Effector CD8-positive, alpha-beta T cell (primary cell): ENCODE measurements at places on chromosomes 11 and 22.

DNA sequence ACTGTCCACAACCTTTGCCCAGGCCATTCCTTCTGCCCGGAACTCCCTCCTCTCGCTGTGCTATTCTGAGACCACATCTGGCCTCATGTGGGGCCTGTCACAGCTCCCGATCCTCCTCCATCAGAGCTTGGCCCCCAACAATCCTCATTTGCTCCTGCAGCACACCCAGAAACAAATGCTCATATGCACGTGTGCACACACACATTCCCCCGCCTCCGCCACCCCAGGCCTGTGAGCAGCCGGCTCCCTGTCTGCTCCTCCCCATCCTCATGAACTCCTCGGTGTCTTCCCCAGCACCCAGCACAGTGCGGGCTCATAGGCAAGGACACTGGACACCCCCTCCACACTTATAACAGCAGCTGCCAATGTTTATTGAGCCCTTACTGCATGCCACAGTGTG is 29.7 kb upstream of the PICK1 start:
- no peak for DNase-seq

DNA sequence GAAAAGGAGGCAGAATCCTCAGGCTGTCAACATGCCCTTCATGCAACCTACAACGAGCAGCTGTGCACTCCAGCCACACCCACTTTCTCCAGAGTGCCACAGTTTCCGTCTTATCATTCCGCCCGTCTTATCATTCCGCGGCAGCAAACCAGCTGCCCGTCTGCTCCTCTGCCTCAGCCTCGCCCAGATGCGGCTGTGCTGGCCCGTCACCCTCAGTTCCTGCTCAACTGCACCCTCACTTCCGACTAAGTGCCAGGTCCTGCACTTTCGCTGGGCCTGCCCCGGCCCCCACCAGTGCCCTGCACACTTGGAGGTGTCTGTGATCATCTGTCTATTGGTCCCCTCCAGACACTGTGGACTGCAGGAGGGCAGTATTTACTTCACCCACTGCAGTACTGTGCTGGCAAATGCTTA is 43.7 kb downstream of the MICAL3 start:
- DNase-seq = no peak

- DNase-seq = no peak
These were observed 41.4 kb downstream of the MCHR1 start for GRCh38 chr22:40720538-40721256.

DNA sequence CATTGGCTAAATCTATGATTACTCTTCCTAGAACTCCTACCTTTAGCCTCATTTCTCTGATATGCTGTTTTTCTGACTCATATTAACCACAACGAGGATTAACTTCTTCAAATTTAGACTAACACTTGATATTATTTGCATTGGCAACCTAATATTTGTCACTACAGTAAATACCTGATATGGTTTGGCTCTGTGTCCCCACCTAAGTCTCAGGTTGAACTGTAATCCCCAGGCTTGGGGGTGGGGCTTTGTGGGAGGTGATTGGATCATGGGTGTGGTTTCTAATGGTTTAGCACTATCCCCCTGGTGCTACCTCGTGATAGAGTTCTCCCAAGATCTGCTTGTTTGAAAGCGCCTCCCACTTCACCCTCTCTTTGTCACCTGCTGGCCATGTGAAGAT is 17.1 kb upstream of the MED17 start:
- no peak for DNase-seq

GRCh38 chr11:34964610-34965331 is 48.4 kb downstream of the PDHX start:
- DNase-seq = no peak

DNA sequence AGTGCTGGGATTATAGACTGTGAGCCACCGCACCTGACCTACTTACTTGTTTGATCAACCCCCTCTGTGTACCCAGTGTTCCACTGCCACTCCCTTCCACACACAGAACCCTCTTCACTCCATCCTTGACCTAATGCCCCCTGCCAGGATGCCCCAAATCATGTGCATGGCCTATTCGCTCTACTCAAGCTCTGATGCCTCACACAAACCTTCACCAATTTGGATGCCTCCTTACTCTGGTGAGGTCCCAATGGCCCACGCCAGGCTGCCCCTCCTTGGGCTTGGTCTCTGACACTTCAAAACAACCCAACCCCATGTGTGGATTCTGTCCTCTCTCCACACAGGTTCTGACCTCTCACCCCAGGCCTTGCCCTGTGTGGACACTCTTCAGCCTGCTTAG is 9.4 kb upstream of the PSMC3 start:
- DNase-seq = no peak

- no peak for DNase-seq
These were observed 414 bp upstream of the MIEF1 start for GRCh38 chr22:39501644-39502108.

DNA sequence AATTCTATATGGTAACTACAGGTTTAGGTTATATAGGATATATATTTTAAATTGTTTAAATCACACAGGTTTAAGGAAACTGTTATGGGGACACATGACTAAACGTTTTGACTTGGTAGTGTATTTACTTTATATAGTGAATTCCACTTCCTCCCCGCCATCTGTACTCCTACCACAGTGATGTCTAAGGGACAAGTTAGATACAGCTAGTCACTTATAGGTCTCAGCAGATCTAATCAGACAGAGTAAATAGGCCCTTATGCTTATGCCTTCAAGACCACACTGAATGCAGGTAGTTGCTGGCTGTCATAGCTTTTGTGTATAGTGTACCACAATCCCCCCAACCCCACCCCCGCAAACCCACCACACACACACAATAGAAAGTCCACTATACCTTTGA is 8.2 kb downstream of the SESN3 start:
- DNase-seq = no peak

DNA sequence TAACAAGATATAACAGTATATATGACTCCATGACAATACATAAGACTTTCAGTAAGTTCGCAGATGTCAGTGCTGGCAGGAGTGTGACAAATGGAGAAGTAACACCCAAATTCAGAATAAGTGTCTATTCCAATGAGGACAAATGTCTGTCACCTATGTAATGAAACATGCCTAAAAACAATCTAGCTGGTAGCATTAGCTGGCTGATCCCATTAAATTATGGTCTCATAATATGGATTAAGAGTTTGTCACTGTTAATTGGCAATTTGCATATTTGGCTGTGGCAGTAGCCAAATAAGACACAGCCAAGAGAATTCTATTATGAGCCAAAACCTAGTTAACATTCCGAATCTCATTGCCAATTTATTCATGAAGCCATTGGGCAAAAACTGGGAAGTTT is 30.2 kb upstream of the CAVIN3 start:
- DNase-seq = no peak

- DNase-seq = no peak
These were observed 444 bp downstream of the CWF19L2 start for GRCh38 chr11:107457205-107457557.

DNA sequence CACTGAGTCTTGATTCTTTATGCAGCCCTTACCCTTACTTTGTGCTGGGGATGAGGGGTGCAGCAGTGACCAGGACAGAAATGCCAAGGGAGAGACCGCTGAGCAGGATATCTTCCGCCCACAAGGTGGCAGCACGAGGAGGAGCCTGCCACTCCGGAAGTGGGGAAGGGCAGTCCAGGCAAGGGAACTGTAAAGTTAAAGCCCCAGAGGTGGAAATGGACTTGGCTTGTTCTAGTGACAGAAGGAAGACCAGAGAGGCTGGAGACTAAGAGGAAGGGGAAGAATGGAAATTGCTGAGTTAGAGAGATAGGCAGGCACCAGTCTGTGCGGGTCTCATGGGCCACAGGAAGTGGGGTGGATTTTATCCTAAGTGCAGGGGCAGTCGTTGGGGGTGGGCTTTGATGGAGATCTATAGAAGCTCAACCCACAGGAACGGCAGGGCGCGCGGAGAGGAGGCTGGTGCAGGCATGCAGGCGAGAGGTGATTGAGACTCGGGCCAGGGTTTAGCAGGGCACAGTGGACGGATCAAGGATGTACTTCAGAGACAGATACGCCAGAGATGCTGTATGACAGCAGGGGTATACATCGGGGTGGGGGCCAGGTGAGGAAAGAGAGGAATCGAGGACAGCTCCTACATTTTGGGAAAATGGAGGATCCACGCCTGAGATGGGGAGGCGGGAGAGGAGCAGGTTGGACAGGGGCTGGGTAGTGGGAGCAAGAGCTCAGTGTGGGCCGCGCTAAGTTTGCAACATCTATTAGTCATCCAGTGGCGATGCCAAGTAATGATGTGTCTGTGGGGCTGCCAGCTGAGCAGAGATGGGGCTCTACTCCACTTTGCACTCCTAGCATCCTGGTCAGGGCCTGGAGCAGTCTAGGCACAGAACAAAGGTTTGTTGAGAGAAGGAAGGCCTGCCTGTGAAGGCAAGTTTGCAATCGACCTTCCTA is 3.3 kb upstream of the GRK2 start:
- peak; percentile 56 for DNase-seq

DNA sequence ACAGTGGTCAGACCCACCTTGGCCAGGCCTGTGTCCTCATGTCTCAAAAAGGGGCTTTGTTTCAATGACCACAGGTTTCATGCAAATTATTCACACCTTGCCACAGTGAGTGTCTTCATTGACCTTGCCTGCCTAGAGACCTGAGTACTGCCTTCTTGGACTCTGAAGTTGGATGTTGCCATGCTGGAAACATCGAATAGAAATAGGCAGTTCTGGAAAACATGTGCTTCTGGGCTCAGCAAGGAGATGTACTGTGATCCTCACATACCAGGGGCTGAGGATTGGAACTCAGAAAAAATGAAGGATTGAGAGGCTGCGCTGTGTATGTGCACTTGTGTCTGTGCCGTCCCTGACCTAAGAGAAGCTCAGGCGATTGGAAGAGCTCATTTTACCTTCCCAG is 9.6 kb upstream of the NRIP3 start:
- no peak for DNase-seq
